Smooth muscle cell of trachea (primary cell): ENCODE measurements at places on chromosomes 2 and 18. TPM values are rescaled to one million over a fixed set of nuclear protein-coding genes. Genes with fewer than 3 reads are reported as not detected.

SERPINB11 gene
- not detected in 2 replicates for total RNA-seq

CPO gene
- 0.17 TPM in 1 of 2 replicates, not detected in the other for total RNA-seq

UGT1A3 gene
- not detected in 2 replicates for total RNA-seq

POTEE gene
- total RNA-seq: not detected in 2 replicates

UPP2 gene
- under 0.01 TPM in 1 of 2 replicates, not detected in the other for total RNA-seq

CPLX4 gene
- total RNA-seq: not detected in 2 replicates

GKN2 gene
- not detected in 2 replicates for total RNA-seq

TMEM200C gene
- under 0.01 and 0.17 TPM in 2 replicates for total RNA-seq

ACOXL gene
- total RNA-seq: under 0.01 TPM in 1 of 2 replicates, not detected in the other
